Spleen (tissue), 13 donors: ENCODE measurements at places on chromosomes 6 and 20. TPM values are rescaled to one million over a fixed set of nuclear protein-coding genes. Genes with fewer than 3 reads are reported as not detected.

- no peak for DNase-seq
These were observed 176.1 kb downstream of the CDKAL1 start for GRCh38 chr6:20710341-20710740.

DNA sequence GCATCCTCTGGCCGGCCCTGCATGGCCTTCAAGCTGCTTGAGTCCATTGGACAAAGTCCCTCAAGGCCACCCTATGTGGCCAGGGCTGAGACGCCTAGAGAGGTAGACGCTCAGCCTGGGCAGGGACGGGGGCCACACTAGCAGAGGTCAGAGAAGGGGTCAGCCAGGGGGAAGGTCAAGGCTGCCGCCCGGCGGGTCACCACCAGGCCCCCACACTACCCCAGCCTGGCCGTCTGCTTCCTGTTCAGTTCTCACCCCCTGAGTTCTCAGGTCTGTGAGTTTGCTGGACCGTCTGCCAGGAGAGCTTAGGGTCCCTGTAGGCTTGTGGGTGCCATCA, 37.3 kb downstream of the NTSR1 start:
- DNase-seq, result peak; percentile 61

DNA sequence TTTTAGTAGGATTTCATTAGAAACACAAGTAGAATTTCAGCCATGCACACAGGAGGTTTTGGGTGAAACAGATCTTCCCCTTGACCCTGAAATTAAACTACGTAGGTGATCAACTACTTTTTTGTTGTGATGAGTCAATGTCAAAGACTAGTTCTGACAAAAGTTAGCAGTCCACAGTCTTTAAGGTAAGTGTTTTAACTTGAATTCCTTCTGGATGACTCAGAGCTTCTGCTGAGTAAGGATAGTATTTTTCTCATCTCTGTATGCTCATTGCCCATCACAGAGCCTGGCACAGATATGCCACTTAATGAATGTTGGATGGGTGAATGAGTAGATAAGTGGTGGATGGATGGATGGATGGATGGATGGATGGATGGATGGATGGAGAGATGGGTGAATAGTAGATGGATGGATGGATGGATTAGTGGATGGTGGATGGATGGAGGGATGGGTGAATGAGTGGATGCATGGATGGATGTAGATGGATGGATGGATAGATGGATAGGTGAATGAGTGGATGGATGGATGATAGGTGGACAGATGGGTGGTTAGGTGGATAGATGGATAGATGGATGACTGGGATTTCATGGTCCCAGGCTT, 165.3 kb downstream of the ZMYND8 start:
- DNase-seq, result no peak

The POPDC3 gene
- not detected for total RNA-seq
